NCI-H748 treated with DMSO at 0.1 percent for 48 hours (cell line): ENCODE measurements at places on chromosomes 1 and 21.

DNA sequence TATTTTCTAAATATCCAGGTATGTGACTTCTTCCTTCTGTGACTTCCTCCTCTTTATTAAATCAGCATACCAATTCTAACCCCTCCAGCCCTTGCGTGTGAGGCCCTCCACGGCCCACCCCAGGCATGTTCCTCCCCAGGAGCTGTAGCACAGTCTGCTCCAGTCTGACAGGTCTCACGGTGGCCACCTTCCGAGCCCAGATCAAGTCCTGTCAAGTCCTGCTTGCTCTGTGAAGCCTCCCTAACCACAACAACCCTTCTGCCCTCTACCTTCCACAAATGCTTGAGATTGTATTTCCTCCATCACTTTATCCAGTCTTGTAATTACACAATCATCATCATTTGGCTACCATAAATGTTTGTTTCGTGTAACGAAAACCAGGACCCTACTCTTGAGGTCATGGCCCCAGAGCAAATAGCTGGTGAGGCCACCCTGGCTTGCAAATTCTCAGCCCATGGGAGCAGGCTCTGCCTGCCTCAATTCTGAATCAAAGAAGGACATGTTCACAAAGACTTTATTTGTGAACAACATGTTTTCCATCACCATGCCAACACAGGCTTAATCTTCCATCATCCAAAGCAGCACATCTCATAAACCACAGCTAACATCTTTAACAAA is 33.0 kb upstream of the S100A7 start:
- DNase-seq: no peak

- DNase-seq: no peak
These were observed 31.2 kb downstream of the MTARC1 start for GRCh38 chr1:220817907-220818306.

DNA sequence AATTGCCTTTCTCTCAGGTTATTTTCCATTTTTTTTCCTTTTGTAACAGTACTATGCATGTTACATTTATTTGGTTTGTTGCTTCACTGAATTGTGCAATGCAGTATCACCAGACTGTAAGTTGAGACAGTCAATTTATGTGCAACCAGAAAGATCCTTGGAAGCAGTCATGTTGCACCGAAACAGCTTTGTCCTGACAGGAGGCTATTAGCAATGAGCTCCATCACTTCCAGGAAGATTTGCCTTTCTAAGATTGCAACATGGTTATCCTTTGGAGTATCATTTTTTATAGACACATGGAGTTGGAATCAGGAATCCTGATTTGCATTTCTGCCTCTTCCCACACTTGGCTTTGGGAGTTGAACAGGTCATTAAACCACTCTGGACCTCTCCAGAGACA is 84.5 kb upstream of the ST6GALNAC5 start:
- DNase-seq: no peak

GRCh38 chr1:229726061-229726460 is 100.0 kb downstream of the URB2 start:
- no peak for DNase-seq

DNA sequence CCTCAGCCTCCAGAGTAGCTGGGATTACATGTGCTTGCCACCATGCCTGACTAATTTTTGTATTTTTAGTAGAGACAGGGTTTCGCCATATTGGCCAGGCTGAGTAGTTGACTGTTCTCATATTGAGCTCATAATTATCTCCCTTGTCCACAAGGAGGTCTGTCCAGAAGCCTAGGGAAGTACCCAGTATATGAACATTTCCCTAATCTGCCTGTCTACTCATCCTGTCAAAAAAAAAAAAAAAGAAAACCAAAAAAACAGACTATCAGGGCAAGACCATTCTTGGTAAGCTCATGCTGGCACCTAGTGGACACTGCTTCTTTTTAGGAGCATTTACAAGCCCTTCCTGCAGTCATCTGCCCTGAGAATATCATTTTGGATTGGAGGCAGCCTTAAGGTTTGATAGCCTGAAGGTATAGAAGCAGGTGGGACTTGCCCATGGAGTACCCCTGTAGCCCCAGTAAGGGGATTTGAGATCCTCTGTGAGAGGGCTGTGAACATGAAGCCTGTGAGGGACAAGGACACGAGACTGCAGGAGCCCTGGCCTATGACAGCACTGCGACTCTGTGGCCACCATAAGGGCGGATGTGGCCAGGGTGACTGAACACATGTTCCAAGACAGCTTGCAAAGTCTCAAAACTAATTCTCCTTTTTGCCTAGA is 10.8 kb upstream of the DUSP12 start:
- peak; percentile 29 for DNase-seq

GRCh38 chr1:2633936-2634491 is 1.2 kb upstream of the MMEL1 start:
- DNase-seq: no peak

DNA sequence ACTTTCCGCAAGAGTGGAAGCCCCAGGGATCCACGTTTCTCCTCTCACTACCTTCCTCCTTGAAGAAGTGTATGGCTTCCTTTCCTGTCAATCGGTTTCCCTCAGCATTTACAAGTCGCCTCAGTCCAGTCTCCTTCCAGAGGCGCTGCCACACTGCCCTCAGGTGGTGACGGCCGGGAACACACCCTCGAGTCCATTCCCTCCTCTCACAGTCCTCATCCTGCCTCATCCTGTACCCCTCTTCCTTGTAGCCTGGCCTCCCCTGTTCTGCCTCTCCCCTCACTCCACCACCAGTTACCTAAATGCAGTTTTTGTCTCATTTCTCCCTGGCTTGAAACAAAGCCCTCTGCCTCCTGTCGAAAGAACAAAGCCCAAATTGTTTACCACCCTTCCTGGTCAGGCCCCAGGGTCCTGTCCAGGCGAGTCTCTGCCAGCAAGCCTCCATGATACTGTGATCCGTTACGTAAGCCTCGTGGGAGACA is 23.2 kb upstream of the LSM10 start:
- DNase-seq: peak; percentile 29

- DNase-seq: peak; percentile 58
These were observed 1.0 kb downstream of the TMEM59 start for GRCh38 chr1:54051933-54052430.

- no peak for DNase-seq
These were observed 244.1 kb downstream of the GRIK3 start for GRCh38 chr1:36790191-36790590.

- no peak for DNase-seq
These were observed 39.6 kb downstream of the UBASH3A start for GRCh38 chr21:42443181-42443785.

- peak; percentile 65 for DNase-seq
These were observed 296.1 kb upstream of the SPAG17 start for GRCh38 chr1:118481126-118481525.

DNA sequence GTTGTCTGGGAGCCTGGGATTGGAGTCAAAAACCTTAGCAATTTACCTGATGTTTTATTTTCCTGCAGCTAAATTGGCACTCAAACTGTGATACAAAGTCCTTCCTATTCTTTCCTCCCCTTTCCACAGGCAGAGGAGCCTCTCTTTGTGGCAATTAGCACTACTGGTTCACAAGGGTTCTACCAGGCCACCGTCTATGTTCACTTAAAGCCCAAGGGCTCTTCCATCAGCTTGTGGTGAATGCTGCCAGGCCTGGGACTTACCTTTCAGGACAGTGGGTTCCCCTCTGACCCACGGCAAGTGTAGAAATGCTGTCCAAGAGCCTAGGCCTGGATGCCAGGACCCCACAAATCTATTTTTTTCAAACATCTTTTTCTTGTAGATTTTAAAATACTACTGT is 251.9 kb upstream of the B3GALT2 start:
- DNase-seq: no peak

DNA sequence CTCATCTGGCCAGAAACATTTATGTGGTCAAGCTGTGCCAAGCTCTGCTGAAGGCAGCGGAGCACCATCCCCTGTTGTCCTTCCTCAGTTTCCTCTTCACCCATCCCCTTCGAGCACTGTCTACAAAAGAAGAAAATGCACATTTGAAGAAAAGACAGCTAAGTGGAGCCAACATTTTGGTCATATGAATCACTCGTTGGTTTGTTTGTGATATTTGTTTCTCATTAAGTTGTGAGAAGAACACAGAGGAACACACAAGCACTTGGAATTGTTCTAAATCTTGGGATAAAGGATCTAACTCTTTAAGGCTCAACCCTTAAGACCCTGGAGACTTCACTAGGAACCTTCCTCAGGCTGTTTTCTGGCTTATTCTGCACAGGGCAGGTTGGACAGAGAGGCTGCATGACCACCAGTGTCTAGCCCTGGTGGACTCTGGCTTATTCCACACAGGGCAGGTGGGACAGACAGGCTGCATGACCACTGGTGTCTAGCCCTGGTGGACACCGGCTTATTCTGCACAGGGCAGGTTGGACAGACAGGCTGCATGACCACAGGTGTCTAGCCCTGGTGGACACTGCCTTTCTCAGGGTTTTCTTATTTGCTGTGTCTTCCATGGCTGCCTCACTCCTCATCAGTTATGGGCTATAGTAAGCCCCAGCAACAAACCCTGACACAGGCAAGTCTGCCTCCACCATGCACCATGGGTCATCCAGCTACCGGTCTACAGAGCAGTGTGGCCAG is 35.3 kb upstream of the COL6A2 start:
- no peak for DNase-seq

GRCh38 chr1:56105397-56105796 is 474.0 kb downstream of the PLPP3 start:
- no peak for DNase-seq

- DNase-seq: peak; percentile 24
These were observed 15.7 kb downstream of the ABCG1 start for GRCh38 chr21:42234464-42235241.
